Fibroblast of lung (primary cell): ENCODE measurements at places on chromosomes 12 and 14.

GRCh38 chr12:69501154-69501895 lies 31.1 kb downstream of the FRS2 start:
- peak; percentile 78 for DNase-seq

DNA sequence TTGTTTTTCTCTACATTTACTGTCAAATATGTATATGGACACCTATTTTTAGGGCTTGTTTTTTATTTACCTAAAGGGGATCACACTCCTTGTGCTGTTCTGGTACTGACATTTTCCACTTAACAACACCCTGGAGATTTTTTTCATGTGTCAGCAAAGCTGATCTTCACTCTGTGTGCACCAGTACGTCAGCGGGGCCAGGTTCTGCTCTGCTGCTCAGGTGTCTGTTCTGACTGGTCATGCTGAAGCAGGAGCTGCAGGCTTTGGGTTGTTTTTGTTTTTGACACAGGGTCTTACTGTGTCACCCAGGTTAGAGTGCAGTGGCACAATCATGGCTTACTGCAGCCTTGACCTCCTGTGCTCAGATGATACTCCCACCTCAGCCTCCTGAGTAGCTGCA lies 81.9 kb upstream of the CCND2 start:
- DNase-seq = no peak

GRCh38 chr12:3252450-3252891 lies 175.3 kb downstream of the TSPAN9 start:
- DNase-seq = peak; percentile 95

- no peak for DNase-seq
Observed at GRCh38 chr14:96989306-96989705, 192.1 kb downstream of the VRK1 start.

GRCh38 chr14:103516426-103517173 lies 6.0 kb downstream of the CKB start:
- DNase-seq = no peak

GRCh38 chr12:65259501-65259900 lies 19.0 kb upstream of the MSRB3 start:
- DNase-seq = no peak

DNA sequence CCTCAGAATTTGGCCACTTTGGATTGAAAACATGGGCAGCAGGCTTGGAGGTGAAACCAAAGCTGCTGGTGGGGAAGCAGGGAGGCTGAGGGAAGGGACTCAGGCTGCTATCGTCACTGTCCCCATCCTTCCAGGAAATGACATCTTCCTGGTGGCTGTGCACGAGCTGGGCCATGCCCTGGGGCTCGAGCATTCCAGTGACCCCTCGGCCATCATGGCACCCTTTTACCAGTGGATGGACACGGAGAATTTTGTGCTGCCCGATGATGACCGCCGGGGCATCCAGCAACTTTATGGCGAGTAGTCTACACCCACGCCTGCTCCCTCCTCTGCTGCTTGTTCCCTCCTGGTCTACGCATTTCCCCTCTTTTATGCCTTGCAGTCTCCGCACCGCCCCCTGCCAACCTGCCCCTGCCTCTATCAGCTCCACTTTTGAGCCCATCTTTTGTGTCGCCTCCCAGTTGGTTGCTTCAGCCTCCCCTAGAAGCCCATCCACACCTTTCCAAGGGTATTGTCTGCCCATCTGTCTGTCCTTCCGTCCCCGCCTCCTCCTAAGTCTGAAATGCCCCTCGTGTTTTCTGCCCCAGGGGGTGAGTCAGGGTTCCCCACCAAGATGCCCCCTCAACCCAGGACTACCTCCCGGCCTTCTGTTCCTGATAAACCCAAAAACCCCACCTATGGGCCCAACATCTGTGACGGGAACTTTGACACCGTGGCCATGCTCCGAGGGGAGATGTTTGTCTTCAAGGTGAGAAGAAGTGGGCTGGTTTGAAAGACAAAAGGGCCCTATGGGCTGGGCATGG lies 6.9 kb downstream of the MMP14 start:
- no peak for DNase-seq

DNA sequence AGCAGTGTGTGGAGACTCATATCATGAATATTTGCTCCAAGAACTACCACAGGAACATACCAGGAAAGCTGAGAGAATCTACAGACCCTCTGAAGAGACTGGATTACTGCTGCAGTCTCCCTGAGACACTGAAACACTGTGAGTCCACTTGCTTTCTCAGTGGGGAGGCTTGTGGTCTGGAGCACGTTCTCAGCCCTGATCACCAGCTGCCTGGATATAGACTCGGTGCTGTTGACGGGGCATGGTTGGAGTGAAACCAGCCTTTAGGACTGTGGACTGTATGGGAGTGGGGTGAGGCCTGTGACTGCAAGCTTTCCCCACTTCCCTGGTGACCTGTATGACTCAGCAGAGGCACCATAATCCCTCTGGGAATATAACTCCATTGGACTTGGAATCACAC lies 525.8 kb upstream of the FBXO33 start:
- DNase-seq = no peak

DNA sequence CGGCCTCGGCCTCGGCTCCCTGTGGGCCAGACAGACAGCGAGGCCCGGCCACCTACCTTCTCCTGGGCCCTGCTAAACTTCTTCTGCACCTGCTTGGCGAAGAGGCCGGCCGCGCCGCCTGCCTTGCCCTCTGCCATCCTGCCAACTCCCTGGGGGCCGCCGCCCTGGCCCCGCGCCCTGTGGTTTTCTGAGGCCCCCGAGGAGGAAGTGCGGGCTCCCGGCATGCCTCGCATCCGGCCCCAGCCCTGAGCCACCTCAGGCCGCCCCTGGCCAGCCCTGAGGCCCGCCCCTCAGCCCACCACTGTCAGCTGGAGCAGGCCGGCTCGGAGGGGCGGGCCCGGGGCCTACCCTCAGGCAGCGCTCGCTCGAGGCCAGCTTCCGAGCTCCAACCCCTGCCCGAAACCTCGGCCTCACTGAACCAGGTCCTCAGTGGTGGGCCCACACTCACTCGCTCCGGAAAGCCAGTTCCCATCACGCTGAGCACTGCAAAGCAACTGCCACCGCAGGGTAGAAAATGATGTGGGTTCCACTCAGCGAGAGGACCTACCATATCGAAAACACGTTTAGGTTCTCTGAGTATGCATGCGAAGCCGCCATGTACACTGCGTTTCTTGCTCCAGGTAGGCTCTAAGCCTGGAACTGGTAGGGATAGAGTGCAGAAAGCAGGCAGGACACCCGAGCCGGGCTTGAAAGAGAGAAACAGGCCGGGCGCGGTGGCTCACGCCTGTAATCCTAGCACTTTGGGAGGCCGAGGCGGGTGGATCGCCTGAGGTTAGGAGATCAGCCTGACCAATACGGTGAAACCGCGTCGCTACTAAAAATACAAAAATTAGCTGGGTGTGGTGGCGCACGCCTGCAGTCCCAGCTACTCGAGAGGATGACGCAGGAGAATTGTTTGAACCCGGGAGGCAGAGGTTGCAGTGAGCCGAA lies at the start of gene BIN2:
Gene BIN2 (minus strand): TSS at position 209 of the 930 bp plus-strand sequence. CDS start 72 bp downstream, at position 137.
- no peak for DNase-seq

DNA sequence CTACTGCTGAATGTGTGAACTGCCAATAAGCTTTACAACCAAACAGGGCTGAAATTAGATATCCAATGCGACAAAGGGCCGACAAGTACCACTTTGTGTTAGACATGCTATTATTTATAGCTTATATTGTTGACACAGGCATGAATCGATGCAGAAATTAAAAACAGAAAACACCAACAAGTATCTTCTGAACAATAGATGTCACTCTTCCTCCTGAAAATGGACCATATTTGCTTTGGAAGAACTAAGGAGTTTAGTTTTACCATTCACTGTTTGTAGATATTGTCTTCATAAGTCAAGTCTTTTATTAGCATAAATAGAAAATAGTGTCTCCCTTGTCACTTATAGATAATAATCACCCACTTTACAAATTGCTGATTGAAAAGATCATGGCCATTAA lies 86.5 kb downstream of the LRIG3 start:
- DNase-seq = no peak
